ENCODE measurements at places on chromosomes 6 and 20.

- DNase-seq, result no peak
These were observed 287.6 kb downstream of the ESR1 start for GRCh38 chr6:152094992-152095592.

DNA sequence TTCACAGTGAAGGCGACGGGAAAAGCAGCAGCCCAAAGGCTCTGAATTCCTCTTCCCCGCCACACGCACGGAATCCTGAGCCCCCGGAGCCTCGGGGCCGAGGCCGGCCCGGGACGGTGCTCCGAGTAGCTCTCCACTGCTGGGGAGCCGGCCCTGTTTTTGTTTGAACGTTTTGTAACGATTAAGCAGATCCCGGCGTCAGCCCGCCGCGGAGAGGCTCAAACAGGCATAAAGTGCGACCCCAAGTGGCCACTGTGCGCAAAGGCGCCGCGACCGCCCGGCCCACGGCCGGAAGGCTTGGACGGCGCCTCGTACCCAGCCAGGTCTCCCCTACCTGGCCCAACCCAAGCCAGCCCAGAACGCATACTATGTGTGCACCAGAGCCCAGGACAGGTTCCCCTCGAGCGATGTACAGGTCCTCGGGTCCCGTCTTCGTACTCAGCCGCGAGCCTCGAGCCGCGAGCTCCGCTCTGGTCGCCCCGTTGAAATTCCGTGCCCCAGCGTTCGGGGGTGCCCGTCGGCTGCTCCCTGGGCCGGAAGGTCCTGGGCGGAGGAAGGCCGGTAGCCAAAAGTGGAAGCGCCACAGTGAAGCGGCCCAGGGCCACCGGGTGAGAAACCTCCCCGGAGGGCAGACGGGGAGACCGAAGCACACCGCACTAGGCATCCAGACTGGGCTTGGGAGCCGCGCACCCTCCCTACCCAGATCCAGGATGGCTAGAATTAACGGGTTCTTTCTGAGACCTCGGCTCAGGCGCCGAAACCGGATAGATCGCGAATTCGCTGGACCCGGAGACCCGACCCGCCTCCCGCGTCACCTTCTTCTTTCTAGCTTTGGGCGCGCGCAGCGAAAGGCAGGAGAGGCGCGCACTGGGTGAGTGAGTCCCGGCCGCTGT, 1.2 kb upstream of the MAFB start:
- peak; percentile 81 for DNase-seq

DNA sequence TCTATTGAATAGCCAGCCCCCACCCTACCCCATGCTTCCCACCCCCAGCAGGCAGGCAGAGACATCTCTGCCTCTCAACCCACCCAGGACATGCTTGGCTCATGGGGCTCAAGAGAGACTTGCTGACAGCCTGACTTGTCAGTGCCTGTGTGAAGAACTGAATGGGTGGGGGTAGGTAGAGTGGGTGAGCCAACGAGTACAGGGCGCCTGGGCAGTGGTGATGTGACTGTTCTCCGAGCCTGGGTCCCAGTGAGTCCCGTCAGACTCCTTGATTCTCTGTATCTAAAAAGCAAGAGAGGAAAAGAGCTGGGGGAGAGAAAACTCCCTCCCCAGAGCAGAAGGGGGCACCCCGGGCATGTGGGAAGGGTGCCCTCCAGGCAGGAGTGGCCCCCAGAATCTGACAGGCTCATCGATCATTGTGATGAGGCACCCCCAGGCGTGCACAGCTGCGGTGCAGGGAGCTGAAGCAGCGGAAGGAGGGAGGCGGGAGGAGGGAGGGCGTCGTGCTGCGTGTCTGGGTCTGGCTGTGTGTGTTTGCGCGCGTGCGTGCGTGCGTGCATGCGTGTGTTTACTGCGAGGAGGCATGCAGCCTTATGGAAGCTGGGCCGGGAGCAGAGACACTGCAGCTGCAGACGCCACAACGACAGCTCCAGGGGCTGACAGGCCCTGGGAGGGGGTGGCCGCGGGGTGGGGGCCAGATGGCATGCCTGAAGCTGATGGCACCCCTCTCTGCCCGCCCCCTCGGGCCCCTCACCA, 40.2 kb downstream of the FOXP4 start:
- DNase-seq, result no peak

DNA sequence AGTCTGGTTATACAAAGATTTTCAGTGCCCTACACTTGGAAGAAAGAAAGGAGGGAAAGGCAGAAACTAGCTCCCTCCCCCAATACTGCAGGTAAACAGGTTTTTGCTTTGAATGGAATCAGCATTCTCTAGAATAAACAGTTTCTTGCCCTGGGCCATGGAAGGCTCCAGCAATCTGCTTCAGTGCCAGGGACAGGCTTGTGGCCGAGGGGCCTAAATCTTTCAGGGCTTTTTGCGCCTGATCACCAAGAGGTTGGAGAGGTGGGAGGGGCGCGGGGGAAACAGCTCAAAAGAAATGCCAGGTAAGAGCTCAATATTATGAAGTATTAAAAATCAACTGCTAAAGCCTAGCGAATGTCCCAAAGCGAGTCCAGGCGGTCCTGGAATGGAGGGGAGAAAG, 23.8 kb downstream of the TFAP2B start:
- no peak for DNase-seq

DNA sequence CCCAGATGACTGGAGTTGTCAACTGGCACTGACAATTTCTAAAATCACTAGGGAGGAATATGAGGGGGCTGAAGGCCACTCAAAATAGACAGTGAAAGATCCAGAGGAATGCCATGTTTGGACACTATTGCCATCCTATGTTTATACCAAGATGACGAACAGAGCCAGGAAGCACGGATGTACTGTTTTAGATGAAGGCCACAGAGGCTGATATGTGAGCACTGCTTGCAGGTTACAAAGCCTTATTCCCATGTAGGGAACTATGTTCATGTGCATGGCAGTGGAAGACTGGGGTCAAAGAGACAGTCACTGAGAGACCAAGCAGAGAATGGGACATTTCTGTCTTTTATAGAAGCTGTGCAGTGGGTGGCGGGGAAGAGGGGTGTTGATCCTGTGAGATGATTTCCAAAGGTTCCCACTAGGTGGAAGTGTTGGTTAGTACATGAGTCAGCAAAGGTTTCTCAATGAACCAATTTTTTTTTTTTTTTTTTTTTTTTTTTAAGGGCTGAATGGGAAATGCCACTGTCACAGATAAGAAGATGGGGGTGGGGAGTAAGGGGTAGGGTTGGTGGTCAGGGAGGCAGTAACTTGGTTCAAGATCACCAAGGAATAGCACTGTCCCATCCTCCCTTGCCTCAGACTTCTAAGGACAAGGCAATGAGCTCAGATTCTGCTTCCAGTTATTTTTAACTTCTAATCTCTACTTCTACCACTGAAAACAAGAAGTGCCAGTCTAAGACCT, 46.7 kb upstream of the MOCS1 start:
- no peak for DNase-seq

DNA sequence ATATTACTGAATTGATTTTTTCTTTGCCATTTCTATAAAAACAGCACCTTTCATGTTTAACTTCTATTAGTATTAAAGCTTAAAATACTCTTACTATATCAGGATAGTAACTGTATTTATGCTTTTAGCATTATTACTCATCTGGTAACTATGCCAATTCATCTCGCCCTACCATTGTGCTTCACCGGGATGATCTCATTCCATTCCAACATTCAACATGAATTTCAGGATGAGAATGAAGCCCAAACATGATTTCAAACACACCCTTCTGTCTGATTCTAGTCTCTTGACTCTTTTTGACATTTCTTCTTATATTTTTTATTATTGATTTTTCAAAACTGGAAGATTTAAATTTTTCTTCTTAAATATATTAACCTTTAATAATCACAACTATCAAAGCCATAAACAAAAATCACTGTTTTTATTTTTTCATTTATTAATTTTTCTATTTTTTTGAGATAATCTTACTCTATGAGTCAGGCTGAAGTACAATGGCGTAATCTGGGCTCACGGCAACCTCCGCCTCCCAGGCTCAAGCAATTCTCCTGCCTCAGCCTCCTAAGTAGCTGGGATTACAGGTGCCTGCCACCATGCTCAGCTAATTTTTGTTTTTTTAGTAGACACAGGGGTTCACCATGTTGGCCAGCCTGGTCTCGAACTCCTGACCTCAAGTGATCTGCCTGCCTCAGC, 46.7 kb downstream of the GJA1 start:
- DNase-seq, result no peak

DNA sequence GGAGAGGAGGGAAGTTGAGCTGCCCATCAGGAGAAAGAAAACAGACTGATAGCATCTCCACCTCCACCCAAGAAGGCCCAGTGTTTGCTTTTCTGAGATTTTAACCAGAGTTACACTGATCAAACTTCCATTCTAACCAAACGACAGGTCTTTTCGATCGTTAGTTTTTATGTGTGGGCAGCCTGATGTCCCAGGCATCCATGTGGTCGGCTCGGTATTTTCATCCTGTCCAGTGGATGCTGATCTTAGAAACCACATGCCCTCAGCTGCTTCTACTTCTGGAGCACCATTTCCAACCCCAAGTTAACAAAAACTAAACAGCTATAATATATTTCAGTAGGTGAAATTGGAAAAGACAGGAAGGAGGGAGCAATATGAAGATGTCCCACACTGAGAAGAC, 536.8 kb upstream of the JAG1 start:
- no peak for DNase-seq

DNA sequence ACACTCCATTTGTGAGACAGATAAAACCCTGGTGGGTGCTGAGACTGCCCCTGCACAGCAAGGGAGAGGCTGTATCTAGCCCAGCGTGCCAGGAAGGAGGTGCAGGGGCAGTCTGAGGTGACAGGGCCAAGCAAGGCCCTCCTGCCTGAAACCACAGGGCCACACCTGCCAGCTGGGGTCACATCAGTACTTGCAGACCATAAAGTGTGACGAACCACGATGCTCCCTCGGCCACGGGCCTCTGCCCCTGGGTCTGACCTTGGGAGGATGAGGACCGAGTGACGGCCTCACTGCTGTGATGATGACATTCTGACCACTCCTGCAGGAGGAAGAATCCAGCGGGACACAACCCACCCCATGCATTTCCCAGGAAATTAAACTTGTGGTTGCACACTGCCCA, 75.1 kb downstream of the NINL start:
- DNase-seq, result no peak

DNA sequence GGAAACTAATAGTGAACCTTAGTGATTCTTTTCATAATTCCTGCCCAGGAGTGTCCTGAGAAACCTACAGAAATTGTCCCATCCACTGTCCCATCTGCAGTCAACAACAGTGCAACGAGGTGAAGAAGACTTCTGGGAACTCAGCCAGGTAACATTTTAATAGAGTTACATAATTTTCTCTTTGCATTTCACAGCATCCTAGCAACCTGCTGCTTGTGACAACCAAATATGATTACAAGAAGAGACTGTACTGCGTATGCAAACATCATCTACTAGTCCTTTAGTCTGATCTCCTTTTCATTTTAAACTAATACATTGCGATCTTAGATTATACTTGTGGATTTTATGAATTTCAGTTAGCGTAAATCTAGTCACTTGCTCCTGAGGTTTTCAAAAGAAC, 951.6 kb downstream of the TFAP2A start:
- DNase-seq, result no peak

Data from activated T-cell treated with anti-CD3 and anti-CD28 coated beads, Interleukin-2, amount 50 U/mL, for 24 hours (primary cell).